ENCODE measurements at places on chromosomes 5 and 9. TPM values are rescaled to one million over a fixed set of nuclear protein-coding genes. Genes with fewer than 3 reads are reported as not detected.

SUSD3 gene
- 0.54 TPM for total RNA-seq

PRDM9 gene
- not detected for total RNA-seq

RARS1 gene
- 186 TPM for total RNA-seq

PCDHGA10 gene
- total RNA-seq: 4.4 TPM

DIPK1B gene
- not detected for total RNA-seq
